ENCODE measurements at places on chromosomes 13 and 19.

DNA sequence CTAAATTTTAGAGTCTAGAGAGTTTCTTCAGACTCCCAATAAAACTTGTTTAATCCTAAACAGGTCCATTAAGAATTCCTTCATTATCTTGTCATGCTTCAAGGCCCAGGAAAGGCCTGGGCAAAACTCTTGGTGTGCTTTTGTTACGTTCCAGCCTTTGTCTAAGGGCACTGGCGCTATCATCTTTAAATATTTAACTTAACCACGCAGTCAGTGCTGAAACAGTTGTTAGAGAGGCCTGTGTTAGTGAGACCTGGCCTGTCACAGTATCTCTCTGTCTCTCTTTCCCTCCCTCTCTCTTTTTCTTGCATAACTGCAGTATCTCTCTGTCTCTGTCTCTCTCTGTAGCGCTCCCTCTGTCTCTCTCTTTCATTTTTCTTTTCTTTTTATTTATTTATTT, 8.2 kb upstream of the OR1M1 start:
- no peak for DNase-seq

DNA sequence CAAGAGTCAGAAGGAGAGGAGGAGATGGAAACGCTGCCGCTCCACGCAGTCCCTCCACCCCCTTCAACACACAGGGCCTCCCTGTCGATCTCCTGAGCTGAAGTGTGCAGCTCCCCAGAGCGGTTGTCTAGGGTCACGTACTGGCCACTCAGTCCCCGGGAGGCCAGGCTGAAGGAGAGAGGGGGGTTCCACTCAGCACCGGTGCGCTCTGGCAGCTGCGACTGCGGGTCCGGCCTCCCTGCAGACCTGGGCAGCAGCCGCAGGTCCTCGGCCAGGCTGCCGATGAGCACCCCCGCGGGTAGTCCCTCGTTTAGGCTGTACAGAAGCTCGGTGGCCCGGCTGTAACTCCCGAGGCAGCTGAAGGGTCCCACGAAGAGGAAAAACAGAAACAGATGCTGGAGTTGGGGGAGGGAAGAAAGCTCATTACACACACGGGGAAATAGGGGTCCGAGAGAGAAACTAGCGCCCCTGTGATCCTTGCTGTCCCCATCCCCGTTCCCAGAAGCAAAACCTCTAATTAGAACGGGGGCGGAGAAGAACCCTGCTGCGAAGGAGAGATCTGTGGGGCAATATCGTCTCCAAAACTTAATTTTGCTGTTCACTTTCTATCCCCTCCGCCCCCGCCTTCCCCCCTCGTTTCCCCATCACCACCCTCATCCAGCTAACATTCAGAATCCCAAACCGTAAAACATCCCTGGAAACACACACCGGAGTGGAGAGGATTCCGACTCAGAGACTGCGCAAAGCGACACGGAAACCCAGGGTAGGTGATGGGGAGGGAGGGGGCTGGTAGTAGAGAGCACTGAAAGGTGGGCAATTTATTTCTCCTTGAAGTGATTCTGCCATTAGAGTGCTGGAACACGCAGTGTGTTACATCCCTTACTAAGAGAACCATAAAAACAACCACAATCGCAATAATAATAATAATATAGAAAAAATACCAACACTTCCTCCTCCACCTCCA, 1.8 kb downstream of the PCDH20 start:
- DNase-seq, result peak; percentile 57

DNA sequence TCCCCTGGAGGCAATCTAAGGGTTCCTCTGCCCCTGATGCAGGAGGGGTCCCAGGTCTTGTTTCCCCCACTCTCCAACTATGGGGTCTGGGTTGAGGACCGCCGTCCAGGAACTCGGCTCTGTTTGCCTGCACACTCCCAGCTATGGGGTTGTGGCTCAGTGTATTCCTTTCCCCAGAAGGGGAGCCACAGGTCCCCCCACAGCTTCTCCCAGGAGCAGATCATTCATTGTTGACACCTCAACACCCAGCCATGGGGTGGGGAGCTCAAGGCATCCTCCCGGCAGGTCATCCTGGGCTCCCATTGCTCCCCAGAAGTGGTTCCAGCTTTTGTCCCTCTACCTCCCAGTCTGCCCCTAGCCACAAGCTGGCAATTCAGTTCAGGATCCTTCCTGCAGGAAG, 975 bp downstream of the ZNF358 start:
- no peak for DNase-seq

DNA sequence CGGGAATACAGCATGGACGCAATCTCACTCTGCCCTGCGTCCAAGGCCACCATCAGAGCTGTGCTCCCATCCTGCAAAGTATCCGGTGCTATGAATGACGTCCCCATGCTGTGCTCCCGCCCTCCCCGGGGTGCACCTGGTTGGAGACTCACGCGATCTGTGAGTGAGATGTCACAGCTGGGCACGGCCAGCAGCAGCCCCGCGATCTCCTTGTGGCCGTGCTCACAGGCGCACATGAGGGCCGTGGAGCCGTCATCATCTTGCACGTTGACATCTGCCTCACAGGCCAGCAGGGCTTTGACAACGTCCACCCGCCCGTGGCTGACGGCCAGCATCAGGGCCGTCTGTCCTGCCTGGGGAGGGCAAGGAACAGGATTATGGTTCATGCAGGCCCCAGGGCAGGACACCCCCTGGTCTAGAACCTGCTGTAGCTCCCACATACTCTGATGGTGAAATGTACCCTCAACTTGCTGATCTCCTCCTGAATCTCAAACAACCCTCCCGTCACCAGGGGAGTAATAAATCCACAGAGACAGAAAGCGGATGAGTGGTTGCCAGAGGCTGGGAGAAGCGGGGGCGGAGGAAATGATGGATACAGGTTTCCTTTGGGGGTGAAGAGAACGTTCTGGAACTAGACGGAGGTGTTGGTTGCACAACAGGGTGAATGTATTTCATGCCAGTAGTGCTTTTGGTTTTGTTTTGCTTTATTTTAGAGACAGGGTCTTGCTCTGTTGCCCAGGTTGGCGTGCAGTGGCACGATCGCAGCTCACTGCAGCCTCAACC, 14.5 kb upstream of the SPC24 start:
- DNase-seq, result no peak

DNA sequence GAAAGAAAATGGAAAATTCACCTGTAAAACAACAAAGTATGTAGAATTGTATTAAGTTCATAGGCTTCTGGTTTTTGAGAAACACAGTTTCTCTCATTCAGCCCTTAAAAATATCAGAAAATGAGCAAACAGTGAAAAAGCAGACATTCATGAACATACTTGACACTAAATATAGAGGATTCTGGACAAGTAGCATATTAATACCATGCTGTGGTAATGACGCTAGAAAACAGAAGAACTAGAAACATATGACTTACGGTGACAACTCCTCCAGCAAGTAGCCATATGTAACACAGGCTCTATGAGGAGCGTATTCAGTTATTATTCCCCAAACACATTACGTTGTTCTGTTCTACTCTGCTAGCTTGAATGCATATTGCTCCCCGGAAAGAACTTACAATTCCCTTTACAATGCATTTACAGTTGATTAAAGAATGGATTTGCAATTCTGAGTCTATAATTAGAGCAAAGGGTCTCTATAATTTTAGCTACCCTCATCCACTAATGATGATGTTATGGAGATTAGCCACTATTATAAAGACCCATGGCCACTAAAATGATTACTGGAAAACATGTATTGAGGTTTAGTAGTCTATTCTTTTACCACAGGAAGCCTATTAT, 672.1 kb downstream of the EFNB2 start:
- DNase-seq, result no peak
